Muscle of leg (tissue), 16 donors: ENCODE measurements at places on chromosomes 7 and 10.

DNA sequence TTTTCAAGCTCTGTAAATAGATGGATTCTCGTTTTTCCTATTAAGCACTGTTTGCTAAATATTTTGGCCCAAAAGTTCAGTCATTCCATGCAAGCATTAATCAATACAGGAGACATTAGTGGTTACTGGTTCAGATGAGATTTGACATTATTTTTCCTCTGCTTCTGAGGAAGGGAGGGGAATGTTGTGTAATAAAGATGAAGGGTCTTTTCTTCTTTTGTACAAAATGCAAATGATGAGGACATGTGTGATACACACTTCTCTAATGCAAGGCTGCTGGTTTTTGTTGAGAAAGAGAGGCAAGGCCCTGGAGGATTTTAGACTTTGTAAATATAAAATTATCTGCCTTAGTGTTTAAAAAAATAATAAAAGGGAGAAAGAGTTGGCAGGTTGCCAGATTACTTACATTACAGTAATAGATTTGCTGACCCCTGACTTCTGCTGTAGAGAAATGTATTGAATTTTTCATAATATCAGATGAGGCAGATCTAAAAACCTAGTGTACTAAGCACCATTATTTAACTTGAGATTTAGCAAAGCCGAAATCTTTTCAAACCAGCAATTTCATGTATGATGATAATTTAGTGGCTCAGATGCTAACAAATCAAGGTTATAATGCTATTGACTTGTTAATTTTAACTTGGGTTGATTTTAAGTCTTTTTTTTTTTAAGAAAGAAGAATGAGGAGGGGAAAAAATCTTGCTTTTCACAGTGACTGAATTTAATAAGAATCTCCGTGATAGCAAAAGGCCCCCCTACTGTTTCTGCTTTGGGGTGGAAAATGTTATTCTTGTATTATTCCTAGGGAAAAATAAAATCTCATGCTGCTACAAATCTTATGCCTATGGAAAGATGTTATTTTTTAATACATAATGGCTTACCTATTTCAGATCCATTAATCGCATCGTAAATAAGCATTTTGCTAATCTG is 180.1 kb downstream of the ARID5B start:
- peak; percentile 61 for DNase-seq

DNA sequence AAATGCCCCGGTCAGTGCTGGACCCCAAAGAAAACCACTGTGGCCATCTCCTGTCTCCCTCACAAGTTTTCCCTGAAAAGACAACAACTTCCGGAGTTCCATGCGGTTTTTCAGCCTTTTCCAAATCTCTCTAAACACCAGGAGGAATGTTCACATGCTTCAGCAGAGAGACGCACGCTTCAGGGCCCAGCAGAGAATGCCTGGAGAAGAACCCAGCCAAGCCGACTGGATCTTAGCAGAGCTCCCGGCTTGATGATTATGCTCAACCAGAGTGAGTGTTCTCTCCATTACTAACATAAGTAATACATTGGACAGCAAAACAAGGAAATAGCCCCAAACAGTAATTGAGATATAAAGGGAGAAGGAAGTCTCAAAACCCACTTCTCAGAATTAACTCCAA is 17.9 kb downstream of the PRKCQ start:
- no peak for DNase-seq

DNA sequence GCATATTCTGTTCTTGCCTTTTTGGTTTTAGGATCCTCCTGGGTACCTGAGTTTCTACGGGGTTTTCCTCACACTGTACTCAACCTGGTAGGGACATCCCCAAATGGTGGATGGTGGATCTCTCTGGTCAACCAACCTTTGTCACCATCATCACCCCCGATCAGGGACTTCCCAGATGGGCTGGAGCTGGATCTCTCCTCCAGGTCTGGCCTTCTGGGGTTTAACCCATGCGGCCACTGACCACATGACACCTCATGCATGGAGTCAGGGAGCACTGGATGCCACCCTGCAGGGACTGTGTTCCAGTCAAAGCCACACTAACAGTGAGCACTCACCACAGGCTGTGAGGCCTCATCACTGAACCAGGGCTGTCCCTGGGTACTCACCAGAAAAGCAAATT is 80.0 kb downstream of the CELF2 start:
- no peak for DNase-seq

GRCh38 chr7:86645676-86646276 is 2.1 kb downstream of the GRM3 start:
- no peak for DNase-seq

DNA sequence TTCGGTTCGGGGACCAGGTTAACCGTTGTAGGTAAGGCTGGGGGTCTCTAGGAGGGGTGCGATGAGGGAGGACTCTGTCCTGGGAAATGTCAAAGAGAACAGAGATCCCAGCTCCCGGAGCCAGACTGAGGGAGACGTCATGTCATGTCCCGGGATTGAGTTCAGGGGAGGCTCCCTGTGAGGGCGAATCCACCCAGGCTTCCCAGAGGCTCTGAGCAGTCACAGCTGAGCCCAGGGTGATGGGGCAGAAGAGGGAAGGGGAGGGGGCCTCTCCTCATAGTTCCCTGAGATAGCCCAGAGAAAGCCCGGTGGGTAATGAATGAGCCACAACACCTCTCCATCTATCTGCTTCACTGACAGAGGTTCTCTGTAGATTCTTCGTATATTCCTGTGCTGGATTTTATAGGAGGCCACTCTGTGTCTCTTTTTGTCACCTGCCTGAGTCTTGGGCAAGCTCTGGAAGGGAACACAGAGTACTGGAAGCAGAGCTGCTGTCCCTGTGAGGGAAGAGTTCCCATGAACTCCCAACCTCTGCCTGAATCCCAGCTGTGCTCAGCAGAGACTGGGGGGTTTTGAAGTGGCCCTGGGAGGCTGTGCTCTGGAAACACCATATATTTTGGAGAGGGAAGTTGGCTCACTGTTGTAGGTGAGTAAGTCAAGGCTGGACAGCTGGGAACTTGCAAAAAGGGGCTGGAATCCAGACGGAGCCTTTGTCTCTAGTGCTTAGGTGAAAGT is 16.4 kb downstream of the PRSS2 start:
- DNase-seq: peak; percentile 7

DNA sequence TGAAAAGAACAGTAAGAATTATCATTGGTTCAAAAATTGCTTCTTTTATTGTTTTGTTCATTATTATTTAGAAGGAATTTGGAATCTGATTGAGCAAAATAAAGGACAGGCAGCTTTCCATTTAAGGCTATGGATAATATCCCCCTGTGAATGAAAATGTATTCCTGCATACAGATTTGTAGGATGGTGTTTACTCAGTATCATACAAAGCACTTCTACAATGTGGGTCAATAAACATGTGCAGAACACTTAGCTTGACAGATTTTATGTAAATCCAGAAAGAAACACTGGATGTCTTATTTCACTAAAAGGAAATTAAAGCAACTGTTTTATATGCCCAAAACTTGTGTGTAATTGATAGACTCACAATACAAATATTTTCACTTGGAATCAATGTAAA is 189.7 kb downstream of the THSD7A start:
- DNase-seq: no peak

- DNase-seq: no peak
Measured at GRCh38 chr7:127713006-127713405, 61.0 kb downstream of the SND1 start.

GRCh38 chr10:103506061-103506460 is 12.6 kb downstream of the NEURL1 start:
- DNase-seq: no peak

DNA sequence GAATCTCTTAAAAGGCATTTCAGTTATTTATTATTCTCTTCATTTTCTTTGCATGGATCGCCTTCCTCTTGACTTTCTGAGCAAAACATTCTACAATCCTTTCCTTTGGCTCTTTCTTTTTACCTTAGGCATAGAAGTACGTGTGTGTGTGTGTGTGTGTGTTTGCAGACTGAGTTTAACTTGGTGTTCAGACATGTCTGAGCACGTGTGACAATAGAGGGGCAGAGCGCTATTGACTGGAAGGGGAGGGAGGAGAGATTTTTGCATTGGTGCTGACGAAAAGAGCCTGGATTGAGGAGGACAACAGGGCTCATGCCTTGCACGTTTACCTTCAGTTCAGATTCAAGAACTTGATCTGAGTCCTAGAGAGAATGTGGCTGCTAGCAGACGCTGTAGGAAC is 129.8 kb downstream of the SEC23IP start:
- DNase-seq: no peak

- DNase-seq: no peak
Measured at GRCh38 chr10:26690731-26691475, 6.6 kb upstream of the PDSS1 start.

DNA sequence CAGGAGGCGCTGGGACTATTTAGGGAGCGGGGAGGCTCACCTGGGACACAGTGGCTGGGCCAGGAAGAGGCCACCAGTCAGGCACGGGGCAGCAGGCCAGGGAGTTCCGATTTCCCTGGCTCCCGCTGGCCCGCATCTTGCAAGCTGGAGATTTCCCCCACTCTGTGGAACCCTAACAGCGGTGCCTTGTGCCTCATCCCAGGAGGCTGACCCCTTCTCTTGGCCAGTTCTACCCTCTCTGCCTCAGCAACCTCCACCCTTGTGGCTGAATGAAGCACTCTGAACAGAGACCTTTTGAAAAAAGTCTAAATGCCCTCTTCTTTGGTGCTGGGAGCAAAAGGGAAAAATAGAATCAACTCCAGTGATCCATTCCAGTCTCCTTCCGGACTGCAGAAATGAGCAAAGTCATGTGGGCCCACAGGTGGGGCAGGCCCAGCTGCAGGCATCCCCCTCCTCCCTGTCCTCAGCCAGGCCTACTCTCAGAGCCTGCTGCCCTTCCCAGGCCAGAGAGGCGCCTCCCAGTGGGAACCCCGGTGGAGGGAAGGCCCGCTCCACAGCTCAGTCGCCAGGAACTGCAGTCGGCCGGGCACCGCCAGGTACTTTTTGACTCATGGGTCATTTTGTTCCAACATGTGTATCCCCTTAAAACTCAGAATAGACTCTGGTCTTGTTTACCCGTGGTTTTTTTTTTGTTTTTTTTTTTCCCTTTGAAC is 155.5 kb downstream of the ZNF248 start:
- DNase-seq: no peak
